ENCODE measurements at places on chromosomes 6 and 20.

GRCh38 chr6:93684339-93684738 is 265.0 kb upstream of the EPHA7 start:
- no peak for DNase-seq

DNA sequence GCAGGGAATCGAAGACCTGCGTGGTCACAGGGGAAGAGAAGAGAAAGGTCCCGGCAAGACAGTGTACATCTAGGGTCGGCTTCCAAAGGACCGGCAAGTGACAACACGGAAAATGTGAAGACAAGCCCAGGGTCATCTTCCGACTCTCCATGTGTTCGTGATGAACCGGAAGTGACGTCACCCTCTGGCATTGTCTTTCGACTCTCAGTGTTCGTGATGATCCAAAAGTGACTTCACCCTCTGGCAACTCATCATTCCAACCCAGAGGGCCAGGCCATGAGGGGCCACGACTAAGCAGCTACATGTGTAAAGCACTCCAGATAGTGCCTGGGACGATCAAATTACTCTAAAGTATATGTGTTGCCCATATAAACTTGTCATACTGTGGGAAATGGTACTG is 290.8 kb downstream of the THBS2 start:
- DNase-seq = no peak

DNA sequence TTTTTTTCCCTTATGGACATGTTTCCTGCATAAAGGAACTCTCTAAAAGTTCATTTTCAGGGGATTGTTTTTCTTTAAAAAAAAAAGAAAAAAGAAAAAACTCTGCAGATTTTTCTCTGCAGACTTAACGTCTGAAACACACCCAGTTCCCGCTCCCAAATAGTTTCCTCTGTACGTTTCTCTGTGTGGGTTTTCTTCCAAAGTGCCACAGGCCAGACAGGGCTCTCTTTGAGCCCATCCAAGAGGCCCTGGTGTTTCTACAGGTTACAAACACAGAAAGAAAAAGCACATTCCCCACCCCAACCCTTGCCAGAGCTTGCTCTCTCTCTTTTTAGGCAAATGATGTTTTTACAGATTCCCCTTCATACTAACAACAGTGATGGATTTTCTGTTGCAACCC is 258.6 kb downstream of the FNDC1 start:
- no peak for DNase-seq

- DNase-seq = no peak
Measured at GRCh38 chr6:143399176-143399575, 51.3 kb downstream of the ADAT2 start.

- DNase-seq = no peak
Measured at GRCh38 chr20:56940466-56940865, 311.4 kb downstream of the TFAP2C start.

DNA sequence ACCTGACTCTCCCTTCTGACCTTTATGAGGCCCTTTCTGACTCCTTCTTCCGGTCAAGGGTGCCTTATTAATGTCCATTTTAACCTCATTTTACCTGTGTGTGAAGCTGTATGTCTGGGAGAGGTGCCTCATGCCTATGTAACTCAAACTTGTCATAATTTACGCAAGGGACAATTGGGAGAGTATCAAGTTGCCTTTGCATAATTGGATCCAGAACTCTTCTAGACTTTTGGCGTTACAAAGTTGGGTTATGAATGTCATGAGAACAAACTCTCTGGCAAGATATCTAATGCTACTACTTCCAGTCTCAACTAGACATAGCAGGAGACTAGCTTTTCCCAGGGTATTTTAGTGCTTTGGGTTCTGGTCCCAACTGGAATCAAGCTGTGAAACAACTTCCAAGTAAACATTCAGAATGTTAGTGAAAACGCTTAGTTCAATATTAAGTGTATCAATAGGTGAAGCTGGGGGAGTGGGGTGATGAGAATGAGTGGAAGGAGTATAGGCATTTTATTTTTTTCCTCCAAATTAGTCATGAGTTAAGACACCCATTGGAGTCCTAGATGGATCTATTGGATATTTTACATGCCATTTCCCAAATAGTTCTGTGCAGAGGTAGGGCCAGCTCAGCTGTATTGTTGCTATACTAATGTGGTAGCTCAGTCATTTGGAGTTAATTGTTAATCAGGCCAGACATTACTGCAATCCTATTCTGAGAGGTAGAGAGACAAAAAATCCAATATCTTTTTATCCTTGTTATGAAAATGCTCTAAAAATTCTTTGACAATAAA is 159.9 kb downstream of the TFAP2B start:
- no peak for DNase-seq

- DNase-seq = no peak
Measured at GRCh38 chr6:36599791-36600209, 5.6 kb downstream of the SRSF3 start.

- DNase-seq = peak; percentile 34
Measured at GRCh38 chr6:142885182-142885867, 59.7 kb downstream of the HIVEP2 start.

- DNase-seq = peak; percentile 95
Measured at GRCh38 chr6:118468682-118469465, 79.2 kb upstream of the PLN start.

- no peak for DNase-seq
Measured at GRCh38 chr6:89357390-89357789, 4.9 kb upstream of the UBE2J1 start.

GRCh38 chr20:10109641-10110040 is 74.9 kb downstream of the ANKEF1 start:
- DNase-seq = no peak

- DNase-seq = no peak
Measured at GRCh38 chr6:55811074-55811473, 64.3 kb downstream of the BMP5 start.

- no peak for DNase-seq
Measured at GRCh38 chr6:156904176-156904967, 127.2 kb downstream of the ARID1B start.

DNA sequence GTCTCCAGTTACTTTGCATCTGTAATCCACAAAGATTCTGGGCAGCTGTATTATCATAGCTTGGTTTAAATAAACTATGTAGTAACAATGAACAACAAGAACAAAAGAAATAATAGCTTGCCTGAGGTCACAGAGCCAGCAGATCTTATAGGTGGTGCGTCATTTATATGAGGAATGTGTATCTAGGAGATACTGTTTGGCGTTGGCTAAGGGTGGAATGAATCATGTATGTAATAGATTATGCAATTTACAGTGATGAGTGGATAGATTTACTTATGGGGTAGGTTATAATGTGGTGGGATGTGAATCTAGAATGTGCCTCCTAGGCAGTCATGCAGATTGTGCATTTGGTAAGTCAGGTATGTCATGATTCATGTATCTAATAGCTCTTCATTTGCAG is 42.8 kb downstream of the HNF4A start:
- no peak for DNase-seq

- no peak for DNase-seq
Measured at GRCh38 chr6:73177221-73177944, 47.9 kb downstream of the KHDC1L start.

DNA sequence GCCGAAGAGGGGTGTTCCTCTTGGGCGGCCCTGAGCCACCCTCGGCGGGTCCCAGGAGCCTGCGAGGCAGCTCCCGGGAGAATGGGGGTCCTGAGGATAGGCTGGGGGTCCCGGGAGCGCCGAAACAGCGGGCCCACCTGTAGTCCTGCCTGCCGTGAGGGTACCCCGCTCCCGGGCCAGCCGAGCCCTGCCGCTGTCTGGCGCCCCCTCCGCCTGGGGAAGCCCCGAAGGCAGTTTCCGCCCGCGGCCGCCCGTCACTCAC is 280 bp downstream of the SPATA2 start:
- no peak for DNase-seq

- no peak for DNase-seq
Measured at GRCh38 chr6:149190224-149190831, 127.2 kb upstream of the TAB2 start.

- DNase-seq = peak; percentile 12
Measured at GRCh38 chr20:62887152-62887859, 25.7 kb upstream of the TCFL5 start.

DNA sequence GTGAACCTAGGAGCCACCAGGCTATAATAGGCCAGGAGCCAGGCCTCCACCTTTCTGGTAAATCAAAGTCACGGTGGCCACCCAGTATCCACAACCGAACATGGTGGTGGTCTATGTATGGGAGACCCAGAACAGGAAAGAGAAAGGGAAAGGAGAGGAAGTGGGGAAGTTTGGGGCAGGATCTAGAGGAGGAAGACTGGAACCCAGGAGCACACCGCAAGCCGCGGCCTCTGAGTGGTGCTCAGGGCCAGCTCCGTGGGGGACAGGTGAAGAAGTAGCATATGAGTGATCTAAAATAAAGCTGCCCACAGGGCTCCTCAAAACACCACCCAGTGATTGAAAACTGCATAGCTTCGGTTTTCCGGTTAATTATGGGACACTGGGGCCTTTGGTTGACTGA is 214.8 kb downstream of the ZDHHC14 start:
- no peak for DNase-seq

DNA sequence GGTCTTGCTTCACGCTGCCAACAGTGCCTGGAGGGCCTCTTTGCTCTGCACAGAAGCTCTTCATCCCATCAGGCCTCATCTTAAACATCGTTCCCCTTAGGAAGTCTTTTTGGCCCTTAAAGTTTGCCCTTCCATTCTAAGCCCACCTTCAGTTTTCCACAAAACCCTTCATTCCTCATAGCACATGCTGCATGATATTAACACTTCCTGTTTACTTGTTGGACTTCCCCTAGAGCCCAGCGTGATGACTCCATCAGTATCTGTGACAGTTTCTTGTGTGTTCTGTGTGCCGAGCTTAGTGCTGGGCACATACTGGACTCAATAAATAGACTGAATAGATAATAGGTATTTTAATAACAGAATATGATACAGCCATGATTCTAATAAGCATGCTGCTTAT is 2.2 kb downstream of the NT5DC1 start:
- no peak for DNase-seq

DNA sequence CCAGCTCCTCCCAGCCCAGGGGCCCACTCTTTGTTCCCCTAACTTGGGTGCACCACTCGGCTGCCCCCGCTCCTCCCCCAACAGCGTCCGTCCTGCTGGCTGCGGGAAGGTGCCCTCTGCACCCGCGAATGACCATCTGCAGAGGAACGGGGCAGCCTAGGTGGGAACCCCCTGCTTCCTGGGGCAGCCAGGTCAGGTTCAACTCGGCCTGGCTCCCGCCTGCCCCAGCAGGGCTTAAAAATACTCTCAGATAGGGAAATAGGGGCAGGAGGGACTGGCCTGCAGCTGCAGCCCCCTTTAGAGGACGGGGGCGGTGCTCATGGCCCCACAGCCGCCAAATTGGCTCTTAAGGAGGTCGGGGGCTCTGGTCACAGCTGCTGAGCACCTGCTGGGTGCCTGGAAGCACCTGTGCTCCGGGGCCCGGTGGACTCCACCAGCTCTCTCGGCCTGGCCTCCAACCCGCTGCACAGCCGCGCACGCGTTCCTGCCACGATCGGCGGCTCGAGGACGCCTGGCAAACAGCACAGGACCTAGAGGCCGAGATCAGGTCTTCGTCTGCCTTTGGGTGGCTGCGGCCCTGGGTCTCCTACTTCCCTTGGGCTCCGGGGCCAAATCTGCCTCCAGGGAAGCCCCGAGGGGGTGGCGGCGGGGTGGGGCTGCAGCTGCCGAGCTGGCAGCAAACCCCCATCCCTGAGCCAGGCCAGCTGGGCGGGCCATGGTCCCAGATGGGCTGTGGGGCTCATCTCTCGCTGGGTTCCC is 700 bp upstream of the LAMA5 start:
- no peak for DNase-seq

- DNase-seq = peak; percentile 54
Measured at GRCh38 chr20:43666376-43667328, at the start of gene MYBL2. MYBL2 (plus strand) TSS chr20:43667114; CDS start chr20:43667284, 170 bp downstream.

GRCh38 chr6:164066335-164066734 is 651.8 kb downstream of the QKI start:
- DNase-seq = no peak

GRCh38 chr6:116111552-116112528 is 11.2 kb downstream of the NT5DC1 start:
- peak; percentile 47 for DNase-seq

- no peak for DNase-seq
Measured at GRCh38 chr6:119207971-119208725, 129.7 kb upstream of the FAM184A start.

DNA sequence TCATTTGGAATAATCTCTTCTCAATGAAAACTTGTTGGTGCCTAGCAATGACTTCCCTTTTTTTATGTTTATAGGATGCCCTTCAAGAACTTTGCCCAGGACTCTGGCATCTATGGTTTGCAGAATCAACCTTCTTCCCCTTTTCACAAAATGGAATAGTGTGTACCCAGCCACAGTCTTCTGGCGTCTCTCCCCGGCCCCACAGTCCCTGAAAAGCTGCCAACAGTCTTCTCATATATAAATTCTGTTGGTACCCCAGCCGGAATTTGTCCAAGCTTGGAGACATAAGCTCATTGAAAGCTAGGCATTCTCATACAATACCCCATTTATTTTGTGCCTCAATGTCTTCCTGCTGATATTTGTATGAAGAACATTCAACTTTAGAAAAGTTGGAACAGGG is 26.4 kb upstream of the MCM3 start:
- no peak for DNase-seq

DNA sequence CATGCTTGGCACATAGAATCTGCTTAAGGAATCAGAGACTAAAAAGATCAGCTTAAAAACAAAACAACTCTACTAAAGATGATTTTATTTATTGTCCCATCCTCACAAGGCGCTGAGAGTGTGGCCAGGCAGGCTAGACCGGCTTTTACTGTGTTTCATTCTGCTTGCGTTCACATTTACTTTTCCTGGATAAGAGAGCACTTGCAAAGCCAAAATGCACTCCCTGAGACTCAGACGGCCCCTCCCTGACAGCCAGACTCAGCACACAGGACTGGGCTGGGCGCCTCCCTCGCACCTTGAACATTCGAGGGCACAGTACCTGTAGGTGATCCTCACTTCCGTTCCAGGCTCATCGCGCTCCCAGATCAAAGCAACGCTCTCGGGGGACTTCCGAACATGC is 10.2 kb downstream of the ACSS1 start:
- no peak for DNase-seq

DNA sequence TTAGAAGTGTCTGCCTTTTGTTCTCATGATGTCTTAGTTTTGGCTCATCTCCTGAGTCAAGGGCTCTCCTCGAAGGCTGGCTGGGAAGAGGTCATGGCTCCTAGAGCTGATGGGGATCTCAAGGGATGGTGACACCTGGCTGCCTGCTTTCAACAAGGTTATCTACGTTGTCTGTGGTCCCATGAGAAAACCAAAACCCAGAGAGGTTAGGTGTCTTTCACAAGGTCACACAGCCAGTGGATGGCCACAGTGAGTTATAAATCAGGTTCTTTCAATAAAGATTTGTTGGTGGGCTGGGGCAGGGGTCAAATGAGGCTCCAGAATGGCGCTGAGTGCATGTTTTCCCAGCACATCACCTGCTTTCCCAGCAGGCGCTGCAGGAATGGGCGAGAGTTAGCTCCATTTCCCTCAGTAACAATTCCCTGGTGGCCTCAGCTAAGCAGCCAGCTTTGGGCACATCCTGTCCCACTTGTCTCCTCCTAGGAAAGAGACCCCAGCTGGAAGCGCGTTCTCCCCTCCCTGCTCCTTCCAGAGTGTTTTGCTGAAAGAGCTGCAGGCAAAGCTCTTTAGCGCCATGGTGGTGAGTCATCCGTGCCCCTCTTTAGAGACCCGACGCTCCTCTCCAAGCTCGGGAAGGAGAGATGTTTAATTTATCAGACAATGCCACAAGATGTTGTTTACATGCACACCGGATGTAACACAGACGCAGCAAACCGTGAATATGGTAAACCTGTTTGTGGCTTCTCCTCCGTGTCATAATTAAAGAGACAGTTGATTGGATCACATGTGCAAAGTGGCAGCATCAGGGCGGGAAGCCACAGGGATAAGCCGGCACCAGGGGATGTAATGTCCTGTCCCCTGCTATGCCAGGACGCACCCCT is 109.7 kb downstream of the LRFN2 start:
- DNase-seq = no peak

GRCh38 chr20:57407541-57407956 is 16.4 kb downstream of the RBM38 start:
- no peak for DNase-seq

Measured in NCI-H774 (cell line).